Activated gamma-delta T cell (primary cell): ENCODE measurements at places on chromosomes 1 and 21.

- DNase-seq, result no peak
Measured at GRCh38 chr21:42117967-42118780, 47.1 kb downstream of the UMODL1 start.

DNA sequence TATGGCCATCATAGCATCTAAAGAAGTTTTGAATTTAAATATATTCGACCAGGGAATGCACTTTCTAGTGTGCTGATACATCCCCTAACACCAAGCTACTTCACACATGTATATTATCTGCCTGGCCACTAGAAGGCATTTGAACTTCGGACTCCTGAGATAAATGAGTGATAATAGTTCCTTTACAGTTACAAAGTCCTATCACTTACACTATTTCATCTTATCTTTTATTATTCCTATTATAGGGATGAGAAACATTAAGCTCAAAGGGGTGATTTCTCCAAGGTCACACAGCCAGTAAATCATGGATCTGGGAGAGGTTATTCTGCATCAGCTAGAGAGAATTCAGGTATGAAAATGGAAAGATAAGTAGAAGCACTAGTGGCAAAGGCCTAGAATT lies 40.3 kb downstream of the GPATCH2 start:
- no peak for DNase-seq

GRCh38 chr1:22772014-22772413 lies 61.4 kb downstream of the EPHB2 start:
- DNase-seq, result no peak

- DNase-seq, result peak; percentile 14
Measured at GRCh38 chr1:25503551-25504426, 39.6 kb upstream of the LDLRAP1 start.

GRCh38 chr1:42946120-42946898 lies 12.4 kb downstream of the SLC2A1 start:
- no peak for DNase-seq

DNA sequence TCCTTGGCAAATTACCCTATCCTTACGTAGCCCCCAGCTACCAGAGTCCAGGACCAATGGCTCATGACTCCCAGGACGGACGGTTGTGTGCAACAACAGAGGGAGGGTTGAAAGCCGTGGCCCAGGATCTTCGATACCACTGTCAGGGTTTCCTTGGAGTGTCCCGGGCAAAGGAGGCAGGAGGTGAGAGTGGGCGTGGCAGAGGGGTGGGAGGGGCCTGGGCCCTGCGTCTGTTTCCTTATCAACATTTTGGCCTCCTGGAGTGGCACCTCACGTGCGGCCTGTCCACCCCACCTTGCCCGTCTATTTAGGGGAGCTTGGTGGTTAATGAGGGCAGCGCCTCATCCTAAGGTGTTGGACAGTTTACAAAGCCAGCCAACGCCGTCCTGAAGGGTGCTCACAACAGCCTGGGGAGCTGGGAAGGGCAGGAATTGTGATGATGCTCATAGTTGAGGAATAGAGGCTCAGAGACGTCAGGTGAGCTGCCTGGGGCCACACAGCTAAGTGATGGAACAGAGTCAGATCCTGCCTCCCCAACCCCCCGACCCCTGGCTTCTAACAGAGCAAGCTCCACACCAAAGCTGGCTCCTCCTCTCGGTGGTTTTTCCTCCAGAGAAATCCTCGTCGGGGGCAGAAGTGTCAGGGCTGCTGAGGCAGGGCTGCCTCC lies 17.4 kb upstream of the ARHGEF10L start:
- DNase-seq, result no peak

DNA sequence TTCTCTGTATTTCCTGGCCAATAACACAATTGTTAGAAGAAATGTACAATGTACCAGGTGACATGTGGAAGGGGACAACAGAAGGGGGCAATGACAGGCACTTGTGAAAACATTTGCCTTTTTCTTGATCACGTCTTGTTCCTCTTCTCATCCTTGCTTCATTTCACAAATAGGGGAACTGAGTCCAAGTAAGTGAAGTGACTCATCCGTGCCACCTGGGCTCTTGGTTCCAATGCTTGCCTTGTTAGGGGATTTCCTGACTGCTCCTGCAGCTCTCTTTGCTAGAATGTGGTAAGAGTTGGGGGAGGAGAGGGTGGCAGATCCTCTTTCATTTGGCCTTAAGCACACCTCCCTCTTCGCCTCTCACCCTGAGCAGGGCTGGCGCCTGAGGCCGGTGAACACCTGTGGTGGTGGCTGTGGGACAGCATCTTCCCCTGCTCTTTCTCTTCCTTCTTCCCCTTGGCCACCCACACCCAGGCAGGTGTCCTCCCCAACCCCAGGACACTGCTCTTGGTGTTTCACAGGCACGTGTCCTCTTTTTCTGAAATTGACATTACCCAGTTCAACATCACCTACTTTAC lies 2.2 kb upstream of the RHEX start:
- DNase-seq, result no peak

GRCh38 chr1:156045076-156045475 lies 8.5 kb downstream of the UBQLN4 start:
- no peak for DNase-seq

- DNase-seq, result no peak
Measured at GRCh38 chr1:55768327-55768952, 553.3 kb upstream of the USP24 start.
